ENCODE measurements at places on chromosomes 12 and 14.

GRCh38 chr14:56173365-56173922 lies 55.2 kb downstream of the PELI2 start:
- DNase-seq, result no peak

- DNase-seq, result no peak
Observed at GRCh38 chr14:24403294-24403998, 4.6 kb downstream of the NYNRIN start.

DNA sequence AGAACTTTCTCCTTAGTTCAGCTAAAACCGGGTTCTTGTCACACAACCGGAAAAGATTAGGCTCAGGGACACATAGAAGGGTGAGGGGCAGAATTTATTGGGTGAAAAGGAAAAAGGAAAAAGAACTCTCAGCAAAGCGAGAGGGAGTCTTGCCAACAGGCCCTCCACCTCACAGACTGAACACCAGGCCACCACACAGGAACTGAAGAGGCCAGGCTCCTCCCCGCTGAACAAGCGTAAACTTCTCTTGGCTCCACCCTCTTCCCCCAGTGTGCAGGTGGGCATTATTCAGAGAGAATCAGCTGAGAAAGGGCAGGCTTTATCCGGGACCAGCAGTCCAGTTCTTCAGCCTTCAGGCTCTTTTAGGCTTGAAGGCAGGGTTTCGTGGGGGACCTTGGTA lies 125.6 kb upstream of the FGD4 start:
- peak; percentile 11 for DNase-seq

GRCh38 chr14:100830681-100831080 lies 4.8 kb downstream of the MEG3 start:
- DNase-seq, result no peak

GRCh38 chr14:65920996-65921395 lies 508.5 kb downstream of the FUT8 start:
- no peak for DNase-seq

DNA sequence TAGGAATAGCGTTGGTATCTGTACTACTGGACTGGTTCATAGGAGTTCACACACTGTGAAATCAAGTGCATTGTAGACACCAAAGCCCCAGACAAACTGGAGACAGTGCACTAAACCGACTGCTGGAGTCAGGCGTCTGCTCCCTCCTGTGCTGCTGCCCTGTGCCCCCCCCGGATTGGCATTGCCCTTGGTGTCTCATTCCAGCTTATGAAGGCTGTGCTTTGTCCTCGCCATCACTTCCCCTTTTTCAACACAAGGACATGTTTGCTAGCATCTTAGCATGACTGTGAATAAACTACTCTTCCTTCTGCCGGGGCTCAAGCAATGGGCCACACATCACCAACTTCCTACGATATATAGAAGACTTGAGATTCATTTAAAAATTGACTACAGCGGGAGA lies 84.0 kb downstream of the TMCC3 start:
- DNase-seq, result no peak

- no peak for DNase-seq
Observed at GRCh38 chr12:4649358-4649661, 396 bp downstream of the NDUFA9 start.

GRCh38 chr12:111864913-111865312 lies 22.9 kb downstream of the MAPKAPK5 start:
- DNase-seq, result no peak

- no peak for DNase-seq
Observed at GRCh38 chr12:80580254-80580653, 127.2 kb upstream of the MYF6 start.

DNA sequence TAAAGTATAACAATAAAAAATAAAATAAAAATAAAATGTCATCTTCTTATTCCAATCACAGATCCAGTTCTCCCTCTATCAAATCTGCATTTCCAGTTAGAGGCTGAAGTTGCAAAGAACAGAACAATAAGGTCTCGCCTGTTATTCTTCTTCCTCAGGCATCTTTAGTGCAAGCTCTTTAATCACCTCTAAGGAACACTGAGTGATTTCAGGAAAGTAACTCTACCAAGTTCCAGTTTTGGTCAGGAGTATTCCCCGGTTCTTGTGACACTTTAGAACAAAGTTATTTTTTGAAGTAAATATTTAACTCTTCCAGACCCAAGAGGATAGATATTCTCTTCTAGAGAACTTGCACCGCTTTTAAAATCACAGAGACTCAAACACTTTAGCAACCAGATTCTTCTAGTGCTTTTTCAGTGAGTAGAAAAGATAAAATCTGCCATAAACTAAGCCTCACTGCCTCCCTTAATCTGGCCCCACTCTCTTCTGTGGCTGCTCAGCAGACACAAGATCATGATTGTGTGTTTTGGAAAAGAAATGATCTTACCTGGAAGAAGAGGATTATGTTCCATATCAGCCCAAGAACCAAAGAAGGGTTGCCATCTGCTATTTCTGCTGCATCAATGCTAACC lies 57.9 kb upstream of the DICER1 start:
- DNase-seq, result no peak
